ENCODE measurements at places on chromosomes 1 and 21. TPM values are rescaled to one million over a fixed set of nuclear protein-coding genes. Genes with fewer than 3 reads are reported as not detected.
A peak's percentile ranks its signal among the peaks of the same experiment; 100 is the strongest.

Gene IL24
- total RNA-seq = not detected

Gene MRPS21
- 65.6 TPM for total RNA-seq

Gene HMCN1
- total RNA-seq = 46.4 TPM

Gene TAL1
- not detected for total RNA-seq

Gene GNPAT
- 36.3 TPM for total RNA-seq

Gene OLFML2B
- total RNA-seq = 4.8 TPM

Gene DMRTA2
- not detected for total RNA-seq

DNA sequence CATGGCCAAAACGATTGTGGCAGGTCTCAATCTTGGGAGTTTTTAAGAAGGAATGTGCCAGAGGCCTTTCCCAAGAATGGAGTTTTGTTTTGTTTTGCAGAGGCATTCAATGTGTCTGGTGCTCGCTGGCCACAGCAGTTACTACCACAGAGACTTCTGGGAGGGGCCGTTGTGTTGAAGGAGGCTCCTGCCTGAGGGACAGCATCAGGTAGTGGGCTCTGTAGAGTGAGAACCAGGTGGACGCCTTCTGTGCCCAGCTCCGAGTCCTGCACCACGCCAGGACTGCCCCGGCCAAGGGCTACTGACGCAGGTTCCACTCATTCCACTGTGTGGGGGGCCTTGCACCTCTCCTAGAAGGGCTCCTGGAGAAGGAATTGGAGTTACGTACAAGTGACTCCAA lies 44.9 kb upstream of the RBM15 start:
- H3K36me3 ChIP-seq = no peaks in the 10 kb centered on the region
- no peak overlapping the region for H3K4me3 ChIP-seq
- H3K27ac ChIP-seq = no peak overlapping the region
- no peak for DNase-seq

DNA sequence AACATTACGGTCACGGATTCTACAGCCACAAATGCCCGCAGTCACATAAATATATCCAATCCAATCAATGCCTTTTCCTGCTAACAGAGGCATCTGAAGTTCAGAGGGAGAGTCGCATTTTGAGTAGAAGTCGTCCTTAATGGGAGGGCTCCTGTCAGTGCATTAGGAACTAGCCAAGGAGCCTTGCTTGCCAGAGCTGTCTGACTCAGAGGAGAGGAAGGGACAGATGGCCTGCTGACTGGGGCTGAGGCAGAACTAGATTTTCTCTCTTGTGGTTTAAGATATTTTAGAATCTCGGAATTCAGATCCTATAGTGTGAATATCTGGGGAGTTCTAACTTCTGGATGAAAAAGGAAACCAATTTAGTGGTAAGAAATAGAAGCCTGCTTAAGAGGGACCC lies 10.6 kb downstream of the XKR8 start:
- no peaks in the 10 kb centered on the region for H3K27me3 ChIP-seq
- H3K4me1 ChIP-seq = peaks cover 5% of the 10 kb centered on the region
- no peak overlapping the region for H3K4me3 ChIP-seq
- peak overlapping the region; percentile 25 for H3K27ac ChIP-seq
- peaks cover 13% of the 10 kb centered on the region for H3K36me3 ChIP-seq
- no peak for DNase-seq

- no peak overlapping the region for H3K4me3 ChIP-seq
- peaks cover 15% of the 10 kb centered on the region for H3K36me3 ChIP-seq
- H3K27ac ChIP-seq = no peak overlapping the region
- H3K4me1 ChIP-seq = no peaks in the 10 kb centered on the region
These were observed 48.8 kb downstream of the CLSTN1 start for GRCh38 chr1:9774712-9775679.

DNA sequence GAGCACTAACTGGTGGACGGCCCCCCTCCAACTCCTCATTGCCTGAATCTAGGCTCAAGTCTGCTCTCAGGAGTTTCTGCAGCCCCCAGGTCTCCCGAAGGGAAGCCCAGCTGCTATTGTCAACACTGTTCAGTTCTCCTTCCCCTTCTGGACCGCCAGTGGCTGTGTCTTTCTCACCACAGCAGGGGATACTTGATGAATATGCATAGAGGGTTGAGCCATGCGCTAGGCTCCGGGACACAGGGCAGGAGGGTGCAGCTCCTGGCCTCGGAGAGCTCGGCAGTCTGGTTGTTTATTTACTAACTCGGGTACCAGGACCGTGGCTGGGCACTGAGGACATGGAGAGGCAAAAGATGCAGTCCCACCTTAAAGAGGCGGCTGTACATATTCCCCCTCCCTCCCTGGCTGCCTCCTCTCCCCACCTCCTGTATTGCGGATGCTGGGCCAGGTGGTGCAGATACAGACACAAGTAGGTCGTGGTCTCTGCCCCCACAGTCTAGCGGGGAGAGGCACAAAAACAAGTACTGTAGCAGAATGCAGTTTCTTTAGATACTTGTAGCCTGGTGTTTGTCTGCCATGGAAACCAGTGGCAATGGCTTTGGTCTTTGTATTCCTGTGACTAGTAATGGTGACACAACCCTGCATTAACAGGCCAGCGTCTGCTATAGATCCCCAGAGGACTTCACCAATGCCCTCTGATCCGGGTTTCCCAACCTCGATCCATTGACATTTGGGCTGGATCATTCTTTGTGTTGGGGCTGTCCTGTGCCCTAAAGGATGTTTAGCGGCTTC lies 26.2 kb downstream of the ARHGEF10L start:
- no peaks in the 10 kb centered on the region for H3K27me3 ChIP-seq
- H3K27ac ChIP-seq = no peak overlapping the region
- H3K36me3 ChIP-seq = no peaks in the 10 kb centered on the region
- no peak overlapping the region for H3K4me3 ChIP-seq
- DNase-seq = no peak
- peaks cover 22% of the 10 kb centered on the region for H3K4me1 ChIP-seq

DNA sequence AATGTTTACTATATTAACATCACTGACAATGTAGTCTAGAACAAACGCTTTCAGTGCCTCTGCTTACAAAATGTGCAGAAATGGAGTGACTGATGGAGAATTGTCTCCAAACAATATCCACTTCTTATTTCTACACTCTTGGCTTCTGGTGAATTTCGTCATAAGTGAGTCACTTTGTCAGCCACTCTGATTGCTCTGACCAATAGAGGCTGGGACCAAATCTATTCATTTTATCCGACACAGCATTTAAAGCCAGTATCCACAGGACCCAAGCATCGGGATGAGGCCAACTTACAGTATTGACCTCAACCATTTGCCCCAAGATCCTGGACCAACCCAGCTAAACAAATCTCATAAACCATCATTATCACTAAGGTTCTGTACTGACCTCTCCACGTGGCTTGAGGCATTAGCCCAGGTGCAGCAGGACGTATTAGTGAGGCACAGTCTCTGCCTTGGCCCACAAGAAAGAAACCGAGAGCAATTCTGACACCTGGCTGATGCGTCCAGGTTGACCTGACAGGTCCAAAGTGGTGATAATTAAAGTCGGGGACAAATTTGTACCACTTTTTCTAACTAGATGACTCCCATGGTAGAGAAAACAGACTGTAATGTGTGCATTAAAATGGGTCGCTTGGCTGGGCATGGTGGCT lies 53.3 kb upstream of the ERO1B start:
- no peaks in the 10 kb centered on the region for H3K4me1 ChIP-seq
- no peak for DNase-seq
- H3K27ac ChIP-seq = no peak overlapping the region
- no peaks in the 10 kb centered on the region for H3K36me3 ChIP-seq

- no peak overlapping the region for H3K4me3 ChIP-seq
- no peaks in the 10 kb centered on the region for H3K27me3 ChIP-seq
- H3K4me1 ChIP-seq = peaks cover 4% of the 10 kb centered on the region
- H3K27ac ChIP-seq = no peak overlapping the region
- H3K36me3 ChIP-seq = peaks cover 5% of the 10 kb centered on the region
These were observed 11.1 kb downstream of the DIPK1A start for GRCh38 chr1:92949937-92950817.

- DNase-seq = peak; percentile 84
- H3K36me3 ChIP-seq = peaks cover 18% of the 10 kb centered on the region
- H3K27ac ChIP-seq = peak within 1 kb of the TSS; percentile 96
- peaks cover 67% of the 10 kb centered on the region for H3K4me1 ChIP-seq
These were observed at the start of gene SLC2A1 for GRCh38 chr1:42958488-42959319. Gene SLC2A1 (minus strand): TSS chr1:42958868. CDS start chr1:42958651, 217 bp downstream.

GRCh38 chr1:119631433-119632102 lies 16.5 kb downstream of the ZNF697 start:
- peaks cover 49% of the 10 kb centered on the region for H3K4me1 ChIP-seq
- peak overlapping the region; percentile 30 for H3K27ac ChIP-seq
- DNase-seq = peak; percentile 66
- H3K4me3 ChIP-seq = no peak overlapping the region
- peaks cover 7% of the 10 kb centered on the region for H3K36me3 ChIP-seq

DNA sequence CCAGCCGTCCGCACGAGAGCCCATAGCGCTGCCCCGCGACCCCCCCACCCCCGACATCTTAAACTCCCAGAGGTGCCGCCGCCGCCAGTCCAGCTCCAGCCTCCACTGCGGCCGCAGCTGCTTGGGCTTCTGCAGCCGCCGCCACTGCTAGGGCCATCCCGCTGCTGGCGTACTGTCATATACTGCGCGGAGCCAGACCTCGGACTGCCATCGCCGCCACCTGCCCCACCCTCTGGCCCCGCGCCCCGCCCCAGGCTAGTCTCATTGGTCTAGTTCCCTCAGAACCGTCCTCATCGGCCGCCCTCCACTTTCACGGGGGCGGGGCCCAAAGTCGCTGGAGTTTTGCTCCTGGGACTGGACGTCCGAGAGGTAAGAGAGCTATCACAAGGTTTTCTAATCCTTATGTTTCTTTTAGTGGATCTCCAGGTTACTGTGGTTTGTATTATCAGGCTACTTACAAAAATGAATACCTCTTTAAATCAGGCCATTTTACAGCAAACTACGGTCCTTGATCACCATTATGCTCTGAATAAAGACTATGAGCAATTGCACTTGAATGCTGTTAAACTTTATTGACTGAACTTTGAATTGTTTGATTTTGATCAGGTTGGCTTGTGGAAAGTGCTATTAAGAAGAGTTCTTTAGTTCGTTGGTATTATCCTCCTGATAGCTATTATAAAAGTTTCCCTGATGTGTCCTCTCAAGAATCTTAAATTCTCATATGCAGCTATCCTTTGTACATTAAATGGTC lies 2.8 kb upstream of the CD1D start:
- no peaks in the 10 kb centered on the region for H3K36me3 ChIP-seq
- H3K27me3 ChIP-seq = peaks cover 80% of the 10 kb centered on the region
- peak overlapping the region; percentile 53 for H3K4me3 ChIP-seq

- H3K4me3 ChIP-seq = no peak overlapping the region
- H3K36me3 ChIP-seq = peaks cover 50% of the 10 kb centered on the region
- no peaks in the 10 kb centered on the region for H3K27me3 ChIP-seq
- no peak for DNase-seq
- H3K4me1 ChIP-seq = no peaks in the 10 kb centered on the region
These were observed 108.2 kb downstream of the TIAM1 start for GRCh38 chr21:31235671-31236450.

DNA sequence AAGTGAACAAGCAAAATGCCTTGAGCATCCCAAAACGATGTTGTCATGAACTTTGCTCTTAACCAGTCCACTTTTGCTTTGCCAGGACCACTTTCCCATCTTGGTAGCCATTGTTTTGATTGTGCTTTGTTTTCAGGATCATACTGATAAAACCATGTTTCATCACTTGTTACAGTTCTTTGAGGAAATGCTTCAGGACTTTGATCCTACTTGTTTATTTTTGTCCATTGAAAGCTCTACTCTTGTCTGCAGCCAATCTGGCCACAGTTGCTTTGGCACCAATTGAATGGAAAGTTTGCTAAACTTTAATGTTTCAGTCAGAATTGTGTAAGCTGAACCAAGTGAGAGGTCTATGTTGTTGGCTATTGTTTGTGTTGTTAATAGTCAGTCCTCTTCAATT lies 12.8 kb downstream of the PLPPR4 start:
- H3K36me3 ChIP-seq = no peaks in the 10 kb centered on the region
- no peak overlapping the region for H3K27ac ChIP-seq
- H3K4me1 ChIP-seq = peaks cover 14% of the 10 kb centered on the region
- no peaks in the 10 kb centered on the region for H3K27me3 ChIP-seq
- H3K4me3 ChIP-seq = no peak overlapping the region
- no peak for DNase-seq

DNA sequence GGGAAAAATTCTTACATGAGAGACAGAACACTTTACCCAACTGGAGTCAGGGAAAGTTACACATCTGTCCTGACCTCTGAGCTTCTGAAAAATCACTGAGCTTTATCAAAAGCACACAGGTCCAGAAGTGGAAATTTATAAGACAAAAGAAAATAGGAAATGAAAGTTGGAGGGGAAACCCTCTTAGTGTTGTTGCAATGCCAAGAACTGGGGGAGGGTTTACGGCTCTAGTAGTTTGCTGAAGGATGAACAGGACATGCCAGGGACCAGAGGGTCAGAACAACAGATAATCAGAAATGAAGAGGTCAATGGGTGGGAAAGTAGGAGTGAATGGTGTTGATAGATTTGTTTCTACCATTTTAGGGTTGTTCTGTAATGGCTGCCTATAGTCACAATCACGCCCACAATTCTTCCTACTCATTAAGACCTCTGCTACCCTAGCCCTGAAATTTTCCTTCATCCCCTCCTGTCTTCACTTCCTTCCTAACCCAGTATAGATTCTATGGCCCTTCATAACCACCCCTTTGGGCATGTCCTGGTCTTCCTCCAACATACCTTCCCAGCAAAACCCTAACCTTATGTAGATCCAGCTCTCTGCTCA lies 30.3 kb upstream of the FMOD start:
- H3K27me3 ChIP-seq = peaks cover 28% of the 10 kb centered on the region
- no peak for DNase-seq
- no peaks in the 10 kb centered on the region for H3K36me3 ChIP-seq

DNA sequence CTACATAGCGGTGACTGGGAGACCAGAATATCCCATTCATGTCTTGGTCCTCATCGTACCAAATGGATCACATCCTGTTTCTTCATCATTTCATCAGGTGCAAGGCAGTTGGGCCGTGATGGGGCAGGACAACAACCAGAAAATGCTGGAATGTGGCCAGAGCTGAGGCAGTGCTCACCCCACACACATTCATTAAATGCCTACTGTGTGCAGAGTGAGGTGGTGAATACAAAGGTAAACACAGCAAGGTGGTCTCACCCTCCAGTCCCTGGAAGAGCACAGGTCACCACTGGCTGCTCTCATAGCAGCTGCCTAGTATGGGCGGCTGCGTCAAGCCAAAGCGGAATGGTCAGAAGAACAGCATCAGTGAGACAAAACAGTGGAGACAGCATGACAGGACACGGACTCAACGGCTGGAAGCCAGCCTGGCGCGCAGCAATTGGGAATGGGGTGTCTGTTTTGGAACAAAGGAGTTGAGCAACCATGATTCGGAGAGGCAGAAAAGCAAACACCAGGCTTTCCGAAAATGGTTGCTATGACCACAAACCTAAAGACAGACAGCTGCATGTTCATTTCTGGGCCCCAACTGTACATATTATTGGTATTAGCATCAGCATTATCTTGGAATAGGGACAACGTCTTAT lies 5.6 kb upstream of the ADAMTSL4 start:
- no peaks in the 10 kb centered on the region for H3K27me3 ChIP-seq
- no peak overlapping the region for H3K27ac ChIP-seq
- peaks cover 16% of the 10 kb centered on the region for H3K4me1 ChIP-seq
- DNase-seq = no peak

GRCh38 chr1:235990330-235990795 lies 74.5 kb downstream of the NID1 start:
- DNase-seq = no peak
- no peak overlapping the region for H3K4me3 ChIP-seq
- no peaks in the 10 kb centered on the region for H3K4me1 ChIP-seq
- no peaks in the 10 kb centered on the region for H3K27me3 ChIP-seq

GRCh38 chr21:14418920-14419319 lies 36.0 kb upstream of the HSPA13 start:
- no peaks in the 10 kb centered on the region for H3K4me1 ChIP-seq
- H3K36me3 ChIP-seq = peaks cover 2% of the 10 kb centered on the region
- DNase-seq = no peak
- H3K27me3 ChIP-seq = no peaks in the 10 kb centered on the region

All from mesothelial cell of epicardium (in vitro differentiated cells).